Left ventricle myocardium superior (tissue), 1 donor: ENCODE measurements at places on chromosomes 1 and 21. TPM values are rescaled to one million over a fixed set of nuclear protein-coding genes. Genes with fewer than 3 reads are reported as not detected.
A peak's percentile ranks its signal among the peaks of the same experiment; 100 is the strongest.

DNA sequence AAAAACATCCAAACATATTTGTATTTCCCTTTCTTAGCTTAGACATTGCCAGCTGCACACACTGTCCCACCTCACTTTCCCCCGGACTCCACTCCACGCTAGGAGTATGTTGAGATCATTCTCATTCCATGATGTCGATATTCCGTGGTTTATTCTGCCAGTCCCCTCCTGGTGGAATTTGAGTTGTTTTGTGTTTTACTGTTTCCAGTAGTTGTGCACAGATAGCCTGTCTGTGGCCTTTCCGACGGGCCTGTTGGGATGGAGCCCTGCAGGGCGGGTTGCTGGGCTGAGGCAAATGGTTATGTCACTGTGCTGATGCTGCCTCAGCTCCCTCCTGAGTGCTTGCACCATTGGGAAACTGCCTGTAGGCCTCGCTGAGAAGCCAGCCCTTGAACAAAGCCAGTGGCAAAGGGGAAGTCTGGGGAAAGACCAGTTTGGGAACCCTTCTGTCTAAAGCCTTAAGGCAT is 12.8 kb downstream of the TRAPPC10 start:
- peak; percentile 69 for DNase-seq

SPATA17 gene
- 1.2 TPM for total RNA-seq

- DNase-seq, result no peak
These were observed 11.1 kb downstream of the TMEM240 start for GRCh38 chr1:1529321-1529720.

DNA sequence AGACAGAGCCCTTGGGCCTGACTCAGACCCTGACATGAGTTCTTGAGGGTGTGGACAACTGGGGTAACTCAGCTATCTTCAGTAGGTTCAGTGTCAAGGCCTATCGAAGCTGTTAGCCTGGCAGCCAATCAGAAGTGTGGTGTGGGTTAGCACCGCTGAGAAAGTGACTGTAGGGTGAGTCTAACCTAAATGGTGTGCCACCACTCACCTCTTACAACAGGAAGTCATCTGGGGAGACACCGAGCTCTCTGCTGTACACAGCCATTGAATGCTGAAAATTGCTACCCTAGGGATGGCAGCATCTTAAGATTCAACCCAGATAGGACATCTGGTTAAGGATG is 44.6 kb downstream of the RASSF5 start:
- DNase-seq, result no peak

- DNase-seq, result no peak
These were observed 158.1 kb upstream of the COA6 start for GRCh38 chr1:234214911-234215892.

TNFRSF25 gene
- total RNA-seq, result 10.8 TPM

- no peak for DNase-seq
These were observed 278.4 kb downstream of the TM2D1 start for GRCh38 chr1:61446531-61446991.

OR6N1 gene
- total RNA-seq, result not detected

- no peak for DNase-seq
These were observed 7.8 kb upstream of the LRRC52 start for GRCh38 chr1:165536016-165536415.

GUCA2B gene
- not detected for total RNA-seq

DNA sequence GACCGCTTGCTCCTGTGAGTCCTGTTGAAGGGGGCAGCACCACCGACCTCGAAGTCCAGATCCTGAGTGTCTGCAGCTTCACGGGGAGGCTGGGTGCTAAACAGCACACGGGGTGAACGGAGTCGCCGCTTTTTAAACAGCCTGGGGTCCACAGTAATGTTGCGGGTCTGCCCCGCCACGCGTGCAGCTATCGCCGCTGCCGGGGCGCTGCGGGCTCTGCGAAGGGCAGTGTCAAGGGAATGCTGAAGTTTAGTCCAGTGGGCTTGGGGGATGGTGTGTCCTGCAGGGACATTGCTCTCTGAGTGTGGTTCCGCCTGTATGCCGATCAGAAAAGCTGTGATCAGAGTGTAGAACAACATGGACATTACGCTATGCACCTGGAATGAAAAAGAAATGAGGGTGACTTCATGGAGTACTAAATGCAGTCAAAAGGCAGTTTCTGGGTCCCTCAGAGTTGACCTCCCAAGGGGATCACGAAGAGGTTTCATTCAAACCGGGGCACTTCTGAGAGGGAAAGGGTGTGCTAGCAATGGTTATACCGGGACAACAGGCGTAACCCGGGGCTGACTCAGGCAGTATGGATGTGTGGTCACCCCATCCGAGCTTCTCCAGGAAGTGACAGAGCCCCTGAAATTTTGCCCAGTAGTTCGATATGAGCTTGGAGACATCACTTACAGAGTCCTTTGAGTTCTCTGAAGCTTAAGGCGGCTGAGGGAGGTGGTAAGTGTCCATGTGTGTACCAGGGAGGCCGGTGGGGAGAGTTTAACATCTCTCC is 51.4 kb downstream of the NGF start:
- no peak for DNase-seq

DNA sequence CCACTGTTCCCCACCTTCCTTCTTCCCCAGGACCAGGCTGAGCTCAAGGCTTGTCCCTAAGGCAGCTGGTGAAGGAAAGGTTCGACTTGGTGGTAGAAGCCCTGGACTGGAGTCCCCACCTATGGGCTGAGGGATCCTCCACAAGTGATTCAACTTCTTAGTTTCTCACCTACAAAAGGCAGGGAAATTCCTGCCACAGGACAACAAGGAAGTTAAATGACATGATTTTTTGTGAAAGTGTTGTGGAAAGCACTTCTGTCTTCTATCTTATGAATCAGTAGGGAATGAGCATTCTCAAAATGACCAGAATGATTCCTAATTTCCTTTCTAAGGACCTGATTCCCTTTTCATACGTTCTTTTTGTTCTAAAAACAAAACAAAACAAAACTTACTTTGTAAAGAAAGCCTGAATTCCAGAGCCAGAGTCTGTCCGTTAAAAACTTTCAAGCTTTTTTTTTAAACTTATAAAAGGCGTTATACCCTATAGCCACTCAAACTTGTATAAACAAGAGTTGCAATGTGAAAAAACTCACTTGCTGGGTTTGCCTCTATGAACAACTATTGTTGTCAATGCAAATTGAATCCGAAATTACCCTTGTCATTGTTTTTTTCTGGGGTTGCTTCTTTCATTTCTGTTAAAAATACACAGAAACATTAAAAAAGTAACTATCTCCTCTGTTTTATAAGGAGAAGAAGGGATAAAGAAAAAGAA is 12.2 kb downstream of the KCNJ15 start:
- no peak for DNase-seq

CNIH3 gene
- total RNA-seq, result 0.99 TPM

GRCh38 chr1:210910020-210910575 is 223.8 kb downstream of the KCNH1 start:
- no peak for DNase-seq

PSMB4 gene
- total RNA-seq, result 175 TPM

DNA sequence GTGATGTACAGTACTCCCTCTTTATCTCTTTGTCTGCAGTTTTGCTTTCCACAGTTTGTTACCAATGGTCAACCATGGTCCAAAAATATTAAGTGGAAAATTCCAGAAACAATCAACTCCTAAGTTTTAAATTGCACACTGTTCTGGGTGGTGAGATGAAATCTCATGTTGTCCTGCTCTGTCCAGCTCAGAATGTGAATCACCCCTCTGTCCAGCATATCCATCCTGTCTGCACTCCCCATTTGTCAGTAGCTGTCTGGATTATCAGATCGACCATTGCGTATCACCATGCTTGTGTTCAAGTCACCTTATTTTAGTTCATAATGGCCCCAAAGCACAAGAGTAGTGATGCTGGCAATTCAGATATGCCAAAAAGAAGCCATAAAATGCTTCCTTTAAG is 118.2 kb upstream of the PDE4B start:
- DNase-seq, result no peak

KLHDC8A gene
- not detected for total RNA-seq

GRCh38 chr1:36864182-36864822 is 170.0 kb downstream of the GRIK3 start:
- no peak for DNase-seq

DNA sequence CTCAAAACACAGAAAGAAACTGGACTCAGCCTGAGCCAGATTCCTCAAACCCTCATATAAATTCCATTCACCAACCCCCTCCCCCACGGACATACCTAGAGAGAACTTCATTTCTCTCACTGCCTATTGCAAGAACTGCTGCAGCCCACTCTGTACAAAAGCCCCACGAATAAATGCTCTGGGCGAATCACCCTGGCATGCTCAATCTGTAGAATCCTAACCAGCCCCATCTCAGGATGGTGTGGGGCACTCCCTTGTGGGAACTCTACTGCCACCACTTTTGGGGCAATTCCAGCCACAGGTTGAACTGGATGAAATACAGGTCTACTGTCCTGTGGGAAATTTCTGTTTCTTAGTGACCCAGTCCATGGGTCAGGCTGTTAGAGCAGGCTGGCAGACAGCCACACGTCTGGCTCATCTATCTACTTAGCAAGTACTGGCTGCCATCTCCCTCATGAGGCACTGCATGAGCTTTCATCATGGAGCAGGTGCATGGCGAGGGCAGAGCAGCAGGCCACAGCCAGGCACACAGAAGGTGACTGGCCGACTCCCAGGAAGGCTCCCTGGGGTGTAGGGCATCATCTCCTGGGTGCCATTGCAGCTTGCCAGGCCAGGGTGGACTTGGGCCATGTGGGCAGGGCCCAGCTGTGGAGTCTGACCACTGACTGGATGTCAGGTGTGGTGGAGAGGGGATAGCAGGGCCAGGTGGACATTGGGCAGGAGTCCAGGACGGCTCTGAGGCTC is 1.6 kb upstream of the C1orf35 start:
- no peak for DNase-seq

KCNQ4 gene
- 1.9 TPM for total RNA-seq

XPR1 gene
- total RNA-seq, result 43.8 TPM

- no peak for DNase-seq
These were observed 1690.5 kb downstream of the KCNT2 start for GRCh38 chr1:194917769-194918168.

DNA sequence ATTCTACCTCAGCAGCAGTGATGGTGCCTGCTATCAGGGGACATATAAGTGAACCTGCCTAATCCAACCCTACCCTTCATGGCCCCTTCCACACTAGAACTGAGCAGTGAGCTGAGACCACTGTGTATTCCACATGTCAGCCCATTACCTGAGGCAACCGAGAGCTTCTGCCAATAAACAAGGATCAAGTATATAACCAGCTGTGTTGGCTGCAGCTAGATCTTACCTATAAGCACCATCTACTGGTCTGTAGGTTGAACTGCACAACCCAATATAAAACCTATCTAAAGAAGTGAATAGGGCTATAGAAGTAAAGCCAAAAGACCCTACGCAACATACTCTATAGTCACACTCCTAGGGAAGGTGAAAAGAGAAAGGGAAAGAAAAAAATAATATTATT is 376.9 kb downstream of the HHIPL2 start:
- no peak for DNase-seq

GRCh38 chr1:112583366-112583765 is 35.6 kb downstream of the ST7L start:
- no peak for DNase-seq

- peak; percentile 72 for DNase-seq
These were observed 1.9 kb downstream of the ANKRD34A start for GRCh38 chr1:145962157-145963102.

- peak; percentile 81 for DNase-seq
These were observed at the start of gene KLHDC9 for GRCh38 chr1:161098210-161099068. TSS of gene KLHDC9 (plus strand) at chr1:161098361. CDS start at chr1:161098536, 175 bp downstream.

DNA sequence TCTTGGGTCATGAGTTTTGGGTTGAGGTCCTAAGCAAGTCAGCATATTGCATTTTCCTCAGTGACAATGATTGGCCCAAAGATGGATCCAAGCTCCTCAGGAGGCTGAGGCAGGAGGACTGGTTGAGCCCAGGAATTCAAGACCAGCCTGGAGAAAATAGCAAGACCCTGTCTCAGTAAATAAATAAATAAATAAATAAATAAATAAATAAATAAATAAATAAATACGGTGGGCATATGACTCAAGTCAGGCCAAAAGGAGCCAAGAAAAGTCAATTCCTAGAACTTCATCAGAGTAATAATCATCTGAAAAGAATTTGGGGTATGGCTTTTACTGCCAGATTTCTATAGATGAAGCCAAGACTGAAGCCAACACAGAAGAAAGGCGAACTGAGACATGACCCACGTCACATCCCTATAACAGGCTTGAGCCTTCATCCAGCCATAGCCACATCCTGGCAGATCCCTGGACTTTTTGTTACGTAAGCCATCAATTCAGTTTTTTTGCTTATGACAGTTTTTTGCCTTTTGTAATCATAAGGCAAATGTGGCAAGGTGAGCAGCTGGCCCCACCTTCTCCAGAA is 88.5 kb upstream of the NFASC start:
- DNase-seq, result no peak

A3GALT2 gene
- total RNA-seq, result not detected

DNA sequence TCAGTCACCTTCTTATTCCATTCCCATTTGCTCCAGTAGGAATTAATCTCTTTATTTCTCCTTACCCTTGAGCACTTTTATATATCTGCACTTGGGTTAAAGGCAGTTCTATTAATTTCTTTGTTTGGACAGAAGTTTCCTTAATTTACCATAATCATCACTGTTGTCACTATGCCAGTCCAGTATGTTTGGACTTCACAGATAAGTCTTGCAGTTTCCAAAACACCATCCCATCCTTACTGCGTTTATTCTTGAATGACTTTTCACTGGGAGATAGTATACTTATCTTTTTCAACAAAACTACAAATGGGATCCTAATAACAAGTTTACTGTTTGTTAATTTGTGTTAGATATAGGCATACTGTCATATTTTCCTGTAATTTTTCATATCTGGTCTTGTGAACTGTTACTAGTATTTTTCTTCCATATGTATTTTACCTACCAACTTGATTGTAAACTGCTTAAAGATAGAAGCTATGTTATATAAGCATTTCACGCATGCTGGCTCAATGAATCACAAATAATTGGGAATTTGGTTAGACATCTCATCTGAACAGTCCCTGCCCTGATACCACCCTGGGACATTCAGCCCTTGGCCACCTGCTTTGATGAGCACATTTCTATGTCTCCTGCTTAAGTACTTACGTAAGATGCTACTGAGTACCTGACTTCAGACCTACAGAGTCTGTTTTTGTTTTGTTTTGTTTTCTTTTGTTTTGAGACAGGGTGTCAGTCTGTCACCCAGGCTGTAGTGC is 78.2 kb downstream of the OLFML2B start:
- DNase-seq, result no peak

PKP1 gene
- total RNA-seq, result 0.25 TPM

- no peak for DNase-seq
These were observed 22.1 kb upstream of the NEXN start for GRCh38 chr1:77866296-77866695.

- DNase-seq, result no peak
These were observed 46.4 kb downstream of the VPS13D start for GRCh38 chr1:12276225-12276624.
